ENCODE measurements at places on chromosomes 1 and 21.
A peak's percentile ranks its signal among the peaks of the same experiment; 100 is the strongest.

- no peak for DNase-seq
These were observed 1.5 kb upstream of the MAGI3 start for GRCh38 chr1:113388621-113389358.

GRCh38 chr1:18967066-18967690, 10.7 kb upstream of the IFFO2 start:
- DNase-seq, result no peak

- DNase-seq, result no peak
These were observed 122.5 kb downstream of the ATG4C start for GRCh38 chr1:62906428-62906886.

- no peak for DNase-seq
These were observed 191.7 kb downstream of the GIPC2 start for GRCh38 chr1:78237364-78237916.

GRCh38 chr1:52769346-52770033, 43.2 kb downstream of the ZYG11B start:
- no peak for DNase-seq

GRCh38 chr1:30036666-30037065, 686.7 kb downstream of the MATN1 start:
- no peak for DNase-seq

GRCh38 chr1:145879775-145880174, 5.9 kb downstream of the ANKRD35 start:
- no peak for DNase-seq

GRCh38 chr1:63000508-63000907, 216.6 kb downstream of the ATG4C start:
- DNase-seq, result no peak

DNA sequence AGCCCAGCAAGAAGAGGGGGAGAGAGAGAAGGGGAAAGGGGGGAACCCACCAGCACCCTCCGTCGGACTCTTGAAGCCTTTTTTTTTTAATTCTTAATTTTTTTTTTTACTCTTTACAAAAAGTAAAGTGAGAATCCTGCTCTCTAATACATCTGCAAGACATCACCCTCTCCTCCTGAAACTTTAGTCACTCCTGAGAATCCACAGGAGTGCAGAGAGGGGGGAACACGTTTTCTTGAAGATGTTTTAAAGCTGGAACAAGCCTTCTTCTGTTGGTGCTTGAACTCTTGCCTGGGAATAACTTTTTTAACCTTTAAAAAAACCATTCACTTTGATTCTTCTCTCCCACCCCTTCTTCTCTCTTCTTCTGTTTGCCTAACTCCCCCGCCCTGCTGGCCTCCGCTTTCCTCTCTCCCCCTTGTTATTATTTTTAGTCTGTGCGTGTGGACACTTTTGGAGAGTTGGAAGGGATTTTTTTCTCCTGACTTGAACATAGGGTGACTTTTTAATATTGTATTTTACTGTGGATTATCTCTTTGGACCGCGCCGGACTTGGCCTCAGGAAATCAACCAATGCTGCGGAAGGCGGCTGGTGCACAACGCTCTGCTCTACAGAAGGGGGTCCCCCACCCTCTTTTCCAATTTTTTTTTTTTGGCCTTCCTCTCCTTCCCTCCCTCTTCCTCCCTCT, 383 bp upstream of the PRRX1 start:
- no peak for DNase-seq

DNA sequence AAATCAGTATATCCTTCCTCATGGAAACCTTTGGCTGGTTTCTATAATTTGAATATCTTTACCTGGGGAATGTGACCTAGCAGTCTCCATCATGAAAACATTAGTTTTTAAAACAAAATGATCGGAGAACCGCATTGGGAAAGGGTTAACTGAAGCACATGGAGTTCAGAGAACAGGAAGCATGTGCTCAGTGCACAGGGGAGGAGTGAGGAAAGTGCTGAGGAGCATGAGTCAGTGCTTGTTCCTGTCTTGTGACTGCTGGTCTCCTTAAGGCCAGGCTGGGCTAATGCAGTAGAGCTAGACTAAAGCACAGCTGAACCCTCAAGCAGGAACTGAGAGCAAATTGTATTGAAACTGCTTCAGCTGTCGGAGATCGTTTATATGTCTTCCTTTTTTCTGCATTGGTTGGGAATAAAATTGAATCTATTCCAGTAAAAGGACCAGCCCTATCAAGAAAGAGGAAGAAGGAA, 5.8 kb downstream of the IFI16 start:
- DNase-seq, result peak; percentile 46

DNA sequence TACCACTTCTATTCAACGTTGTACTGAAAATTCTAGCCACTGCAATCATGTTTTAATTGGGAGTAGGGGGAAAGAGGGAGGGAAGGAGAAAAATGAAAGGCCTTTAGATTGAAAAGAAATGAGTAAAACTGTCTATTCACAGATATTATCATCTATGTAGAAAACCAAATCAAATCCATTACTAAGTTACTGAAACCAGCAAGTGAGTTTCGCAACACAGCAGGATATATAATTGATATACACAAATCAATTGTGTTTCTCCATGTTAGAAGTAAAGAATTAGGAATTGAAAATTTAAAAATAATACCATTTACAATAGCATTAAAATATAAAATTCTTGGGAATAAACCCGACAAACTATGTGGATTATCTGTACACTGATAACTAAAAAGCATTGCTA, 19.2 kb downstream of the SFT2D2 start:
- no peak for DNase-seq

GRCh38 chr1:176802316-176802715, 339.3 kb downstream of the PAPPA2 start:
- no peak for DNase-seq

DNA sequence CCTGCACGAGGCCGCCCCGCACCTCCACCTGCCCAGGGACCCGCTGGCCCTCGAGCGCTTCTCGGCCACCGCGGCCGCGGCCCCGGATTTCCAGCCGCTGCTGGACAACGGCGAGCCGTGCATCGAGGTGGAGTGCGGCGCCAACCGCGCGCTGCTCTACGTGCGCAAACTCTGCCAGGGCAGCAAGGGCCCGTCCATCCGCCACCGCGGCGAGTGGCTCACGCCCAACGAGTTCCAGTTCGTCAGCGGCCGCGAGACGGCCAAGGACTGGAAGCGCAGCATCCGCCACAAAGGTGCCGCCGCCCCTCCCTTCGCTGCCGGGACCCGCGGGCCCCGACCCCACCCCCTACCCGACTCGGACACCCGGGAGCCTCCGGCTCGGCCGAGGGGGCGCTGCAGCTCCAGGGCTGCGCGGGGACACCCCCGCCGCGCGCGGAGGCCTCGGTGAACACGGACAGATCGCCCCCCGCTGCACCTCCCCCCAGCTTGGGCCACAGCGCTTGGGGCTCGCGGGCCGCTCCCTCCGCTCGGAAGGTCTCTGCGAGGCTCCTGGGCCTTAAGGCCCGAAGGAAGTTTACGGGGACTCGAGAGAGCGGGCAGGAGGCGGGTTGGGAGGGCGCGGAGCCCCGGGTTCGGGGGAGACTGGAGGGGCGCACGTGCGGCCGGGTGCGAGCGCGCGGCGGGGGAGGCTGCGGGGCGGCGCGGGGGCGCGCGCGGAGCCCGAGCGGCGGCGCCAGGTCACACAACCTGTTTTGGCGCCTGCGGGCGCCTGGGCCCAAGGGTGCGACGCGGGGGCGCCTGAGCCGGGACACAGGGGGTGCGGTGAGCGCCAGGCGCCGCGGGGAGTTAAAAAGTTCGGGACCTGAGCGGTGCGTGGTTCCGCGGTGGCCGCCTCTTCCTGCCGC, 1.2 kb downstream of the SAMD11 start:
- no peak for DNase-seq

DNA sequence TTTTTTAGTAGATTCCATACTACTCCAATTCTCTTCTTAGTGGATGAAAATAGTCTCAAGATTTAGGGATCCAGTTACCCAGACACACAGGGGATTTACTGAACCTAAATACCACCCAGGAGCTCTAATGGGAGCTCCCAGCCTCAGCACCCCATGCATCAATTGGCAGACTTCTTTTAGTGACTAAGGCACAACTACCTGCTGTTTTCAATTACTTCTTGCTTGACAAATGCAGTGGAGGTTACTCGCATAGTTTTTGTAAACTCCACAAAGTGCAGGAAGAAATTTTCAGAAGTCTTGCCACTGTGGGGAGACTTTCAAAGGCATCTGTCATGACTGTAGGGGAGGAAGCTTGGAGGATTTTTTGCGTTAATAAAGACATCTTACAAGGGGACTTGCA, 35.5 kb upstream of the MAP10 start:
- no peak for DNase-seq

All from activated CD4-positive, alpha-beta T cell treated with anti-CD3 and anti-CD28 coated beads for 24 hours (primary cell).